ENCODE measurements at places on chromosomes 5 and 9.
A peak's percentile ranks its signal among the peaks of the same experiment; 100 is the strongest.

GRCh38 chr9:136728080-136728547, 14.6 kb downstream of the LCN10 start:
- DNase-seq, result peak; percentile 75

DNA sequence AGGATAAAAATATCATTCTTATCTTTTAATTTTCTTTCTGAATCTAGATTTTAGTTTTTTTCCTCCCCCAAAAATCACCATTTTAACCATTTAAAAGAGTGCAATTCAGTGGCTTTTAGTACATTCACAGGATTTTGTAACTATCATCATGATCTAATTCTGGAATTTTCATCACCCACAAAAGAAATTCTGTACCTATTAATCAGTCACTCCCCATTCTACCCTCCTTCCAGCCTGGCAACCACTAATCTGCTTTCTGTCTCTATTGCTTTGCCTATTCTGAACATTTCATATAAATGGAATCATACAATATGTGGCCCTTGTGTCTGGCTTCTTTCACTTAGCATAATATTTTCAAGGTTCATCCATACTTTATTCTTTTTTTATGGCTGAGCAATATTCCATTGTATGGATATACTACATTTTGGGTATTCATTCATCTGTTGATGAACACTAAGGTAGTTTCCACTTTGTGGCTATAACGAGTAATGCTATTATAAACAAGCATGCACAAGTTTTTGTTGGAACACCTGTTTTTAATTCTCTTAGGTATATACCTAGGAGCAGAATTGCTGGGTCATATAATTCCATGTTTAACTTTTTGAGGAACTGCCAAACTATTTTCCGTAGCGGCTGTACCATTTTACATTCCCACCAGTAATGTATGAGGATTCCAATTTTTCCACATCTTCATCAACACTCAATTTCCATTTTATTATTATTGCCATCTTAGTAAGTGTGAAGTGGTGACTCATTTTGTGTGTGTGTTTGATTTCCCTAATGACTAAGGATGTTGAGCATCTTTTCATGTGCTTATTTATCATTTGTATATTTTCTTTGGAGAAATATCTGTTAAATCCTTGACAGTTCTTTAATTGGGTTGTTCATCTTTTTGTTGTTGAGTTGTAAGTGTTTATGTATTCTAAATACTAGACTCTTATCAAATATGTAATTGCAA, 340.3 kb downstream of the CWC27 start:
- DNase-seq, result peak; percentile 13

GRCh38 chr5:138949988-138950387, 74.9 kb upstream of the LRRTM2 start:
- DNase-seq, result no peak

DNA sequence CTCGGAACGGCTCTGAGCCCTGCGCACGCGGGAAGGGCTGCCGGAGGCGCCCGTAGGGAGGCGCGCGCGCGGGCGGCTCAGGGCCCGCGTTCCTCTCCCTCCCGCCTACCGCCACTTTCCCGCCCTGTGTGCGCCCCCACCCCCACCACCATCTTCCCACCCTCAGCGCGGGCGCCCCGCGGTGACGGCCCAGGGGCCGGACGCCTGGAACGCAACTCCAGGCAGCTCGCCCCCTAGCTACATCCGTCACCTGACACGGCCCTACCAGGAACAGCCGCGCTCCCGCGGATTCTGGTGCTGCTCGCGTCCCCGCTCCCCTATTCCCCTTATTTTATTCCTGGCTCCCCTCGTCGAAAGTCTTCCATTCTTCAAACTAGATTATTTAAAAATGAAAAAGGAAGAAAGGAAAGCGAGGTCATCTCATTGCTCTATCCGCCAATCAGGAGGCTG, at the start of gene CDKN2B-AS1:
Gene CDKN2B-AS1, plus strand, starts transcription at position 236 of the 450 bp plus-strand sequence.
- DNase-seq, result no peak

- DNase-seq, result no peak
These were observed 46.0 kb downstream of the CNOT6 start for GRCh38 chr5:180540050-180540694.

DNA sequence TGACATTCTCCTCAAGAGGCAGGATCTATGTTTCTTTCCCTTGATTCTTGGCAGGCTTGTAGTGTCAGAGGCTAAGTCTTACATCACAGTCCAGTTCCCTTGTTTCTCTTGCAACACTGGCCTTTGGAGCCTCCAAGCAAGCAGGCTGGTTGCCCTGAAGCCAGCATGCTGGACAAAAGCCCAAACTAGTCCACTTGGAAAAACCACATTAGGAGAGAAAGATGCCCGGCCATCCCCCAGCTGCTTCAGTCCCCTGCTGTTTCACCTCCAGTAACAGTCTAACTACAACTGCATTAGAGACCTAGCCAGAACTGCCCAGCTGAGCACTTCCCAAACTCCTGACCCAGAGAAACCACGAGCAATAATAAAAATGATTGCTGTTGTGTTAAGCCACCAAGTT, 87.6 kb downstream of the ADAMTS6 start:
- DNase-seq, result peak; percentile 20

DNA sequence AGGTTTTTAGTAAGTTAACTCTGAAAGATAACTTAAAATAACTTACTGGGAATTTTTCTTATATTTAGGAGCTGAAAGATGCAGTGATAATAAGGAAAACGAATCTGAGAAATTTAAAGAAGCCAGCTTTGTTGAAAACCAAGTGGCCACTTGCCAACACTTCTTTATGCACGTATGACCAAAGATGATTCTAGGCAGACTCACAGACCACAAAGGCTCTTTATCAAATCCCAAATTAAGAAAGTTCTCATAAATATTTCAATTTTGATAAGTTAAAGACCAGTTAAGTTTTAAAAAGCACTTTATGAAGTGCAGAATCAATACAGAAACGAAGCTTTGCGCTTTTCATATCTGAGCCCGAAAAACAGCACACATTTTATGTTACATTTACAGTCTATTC, 1.5 kb downstream of the AFF4 start:
- peak; percentile 20 for DNase-seq

GRCh38 chr9:127751269-127752054, 16.4 kb upstream of the TOR2A start:
- DNase-seq, result no peak

DNA sequence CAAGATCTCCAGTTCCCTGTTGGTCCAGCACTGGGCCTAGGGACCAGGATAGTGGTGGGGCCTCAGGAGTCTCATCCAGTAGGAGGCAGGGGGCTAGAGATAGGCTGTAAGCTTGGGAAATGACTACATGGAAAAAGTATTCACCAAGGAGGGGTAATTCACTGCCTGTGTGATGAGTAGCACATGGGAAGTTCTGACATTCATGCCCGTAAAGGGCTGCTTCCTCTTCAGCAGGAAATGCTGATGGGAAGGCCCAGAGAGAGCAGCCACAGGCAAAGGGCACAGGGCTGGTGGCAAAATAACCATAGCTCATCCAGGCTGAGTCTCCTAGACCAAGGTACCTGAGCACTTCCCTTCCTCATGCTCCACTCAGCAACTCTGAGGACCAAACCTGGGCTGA, 23.1 kb upstream of the FRRS1L start:
- DNase-seq, result no peak

DNA sequence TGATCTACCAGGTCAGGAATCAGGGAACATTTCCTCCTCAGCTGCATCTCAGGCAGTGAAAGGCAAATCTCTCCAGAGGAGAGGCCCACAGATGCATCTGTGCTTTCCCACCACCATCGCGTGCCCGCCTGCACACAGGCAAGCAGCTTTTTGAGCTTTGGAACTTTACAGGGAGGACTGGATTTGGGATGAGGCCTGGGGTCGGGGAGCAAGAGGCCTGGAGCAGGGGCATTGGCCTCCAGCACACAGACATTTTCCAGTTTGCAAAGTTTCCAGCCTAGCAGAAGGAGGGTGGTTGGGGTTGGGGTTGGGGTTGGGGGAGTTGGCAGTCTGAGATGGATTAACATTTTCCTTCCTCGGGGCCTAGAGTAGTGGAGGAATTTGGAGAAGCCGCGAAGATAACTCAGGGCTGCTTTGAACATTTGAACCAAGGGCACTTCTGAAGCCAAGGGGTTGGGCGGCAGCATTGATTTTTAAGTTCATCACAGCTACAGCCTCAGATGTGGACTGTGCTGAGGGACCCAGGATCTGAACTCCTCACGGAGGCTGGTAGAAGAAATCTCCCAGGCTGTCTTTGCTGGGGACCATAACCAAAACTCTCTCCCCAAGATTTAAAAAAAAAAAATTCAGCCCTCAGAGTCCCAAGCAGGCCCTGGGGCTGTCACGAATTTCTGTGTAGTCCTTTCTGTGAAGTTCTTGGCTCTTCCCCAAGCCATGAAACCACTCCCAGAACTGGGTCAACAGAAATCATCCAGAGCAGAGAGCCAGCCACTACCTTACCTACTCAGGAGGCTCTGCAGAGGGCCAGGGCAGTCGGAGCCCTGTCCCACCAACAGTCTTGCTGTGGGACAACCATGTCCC, 25.6 kb downstream of the C5orf15 start:
- no peak for DNase-seq

- no peak for DNase-seq
These were observed 72.2 kb downstream of the CERT1 start for GRCh38 chr5:75439276-75439675.

DNA sequence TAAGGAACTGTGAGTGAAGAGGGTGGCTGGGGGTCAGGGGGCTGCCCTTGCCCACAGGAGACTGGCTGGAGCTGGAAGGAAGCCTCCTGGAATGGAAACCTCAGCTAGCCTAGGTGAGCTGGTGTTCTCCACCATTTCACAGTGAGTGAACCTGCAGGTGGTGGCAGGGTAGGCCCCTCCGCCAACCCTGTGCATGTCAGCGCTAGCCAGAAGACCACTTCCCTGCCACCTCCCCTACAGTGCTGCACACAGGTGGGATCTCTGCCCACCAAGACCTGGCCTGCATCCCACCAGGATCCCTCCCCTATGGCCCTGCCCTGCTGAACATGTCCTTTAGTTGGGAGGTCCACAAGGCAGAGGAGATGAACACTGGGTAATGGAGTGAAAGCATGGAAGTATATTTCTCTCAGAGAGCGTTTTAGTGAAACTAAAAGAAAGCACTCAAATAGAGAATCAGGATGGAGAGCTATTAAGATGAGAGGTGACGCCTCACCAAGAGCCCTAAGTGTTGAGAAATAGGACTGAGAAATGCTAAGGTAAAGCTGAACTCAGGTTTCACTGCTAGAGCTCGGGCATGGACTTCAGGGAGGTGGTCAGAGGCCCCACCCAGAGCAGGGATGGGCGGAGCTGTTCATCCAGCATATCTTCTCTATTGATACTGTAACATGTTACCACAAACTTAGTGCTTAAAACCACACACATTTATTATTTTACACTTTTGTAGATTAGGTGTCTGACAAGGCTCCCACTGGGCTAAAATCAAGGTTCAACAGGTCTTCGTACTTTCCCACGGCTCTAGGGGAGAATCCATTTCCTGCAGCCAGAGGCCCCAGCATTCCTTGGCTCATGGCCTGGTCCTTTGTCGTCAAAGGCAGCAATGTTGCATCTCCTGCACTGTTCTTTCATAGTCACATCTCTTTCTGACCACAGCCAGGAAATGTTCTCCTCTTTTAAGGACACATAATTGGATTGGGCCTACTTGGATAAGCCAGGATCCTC, 83.2 kb downstream of the DIRAS2 start:
- no peak for DNase-seq

DNA sequence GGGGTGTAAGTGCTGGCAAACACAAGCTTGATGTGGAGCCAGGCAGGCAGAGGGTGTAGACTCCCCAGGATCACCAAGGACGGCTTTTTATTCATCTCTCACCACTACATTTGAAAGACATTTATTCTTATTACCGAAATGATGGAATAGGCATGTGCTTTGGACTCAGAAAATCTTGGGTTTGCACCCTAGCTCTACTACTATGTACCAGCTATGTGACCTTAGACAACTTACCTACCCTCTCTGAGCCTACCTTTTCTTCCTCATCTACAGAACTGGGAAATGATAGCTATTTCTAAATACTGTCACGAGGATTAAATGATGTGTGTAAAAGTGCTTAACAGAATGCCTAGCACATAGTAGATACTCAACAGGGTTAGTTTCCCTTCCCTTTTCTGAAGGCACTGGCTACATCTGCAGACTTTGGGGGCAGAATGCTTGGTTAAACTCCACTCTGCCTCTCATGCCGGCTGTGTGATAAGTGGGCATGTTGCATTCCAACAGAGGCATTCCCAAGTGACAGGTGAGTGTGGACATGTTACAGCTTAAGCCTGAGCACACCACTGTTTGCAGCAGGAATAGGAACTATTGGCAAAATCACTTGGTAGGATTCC, 94.8 kb downstream of the SLC1A3 start:
- no peak for DNase-seq

DNA sequence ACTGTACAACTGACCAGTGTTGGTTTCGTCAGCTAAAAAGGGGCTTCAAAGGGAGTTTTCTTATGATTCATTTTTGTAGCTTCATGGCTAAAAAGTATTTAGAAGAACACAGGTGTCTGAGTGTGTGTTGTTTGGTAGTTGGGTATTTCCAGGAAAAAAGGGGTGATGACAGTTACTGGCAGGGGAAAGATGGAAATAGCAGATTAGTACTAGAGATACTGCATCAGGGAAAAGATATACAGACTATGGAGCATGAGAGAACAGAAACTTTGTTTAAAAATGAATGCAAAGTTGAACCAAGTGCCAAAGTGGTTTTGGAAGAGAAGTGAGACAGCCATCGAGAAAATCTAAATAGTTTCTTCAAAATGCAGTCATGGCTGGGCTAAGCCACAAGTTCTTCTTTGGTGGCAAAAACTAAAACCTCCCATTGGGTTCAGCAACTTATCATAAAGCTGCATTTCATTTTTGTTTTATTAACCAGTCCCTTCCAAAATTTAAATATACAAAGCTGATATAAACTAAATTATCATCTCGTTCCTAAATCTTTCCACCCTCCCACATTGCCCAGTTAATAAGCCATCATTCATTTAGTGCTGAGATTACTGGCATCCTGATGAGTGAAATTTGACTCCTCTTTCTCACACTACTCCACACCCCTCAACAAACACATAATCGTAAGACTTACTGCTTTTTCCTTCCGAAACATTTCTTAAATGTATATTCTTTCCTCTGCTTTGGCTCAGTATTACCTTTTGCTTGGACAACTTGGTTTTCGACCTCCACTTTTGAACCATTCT, 33.5 kb downstream of the ELL2 start:
- DNase-seq, result no peak

DNA sequence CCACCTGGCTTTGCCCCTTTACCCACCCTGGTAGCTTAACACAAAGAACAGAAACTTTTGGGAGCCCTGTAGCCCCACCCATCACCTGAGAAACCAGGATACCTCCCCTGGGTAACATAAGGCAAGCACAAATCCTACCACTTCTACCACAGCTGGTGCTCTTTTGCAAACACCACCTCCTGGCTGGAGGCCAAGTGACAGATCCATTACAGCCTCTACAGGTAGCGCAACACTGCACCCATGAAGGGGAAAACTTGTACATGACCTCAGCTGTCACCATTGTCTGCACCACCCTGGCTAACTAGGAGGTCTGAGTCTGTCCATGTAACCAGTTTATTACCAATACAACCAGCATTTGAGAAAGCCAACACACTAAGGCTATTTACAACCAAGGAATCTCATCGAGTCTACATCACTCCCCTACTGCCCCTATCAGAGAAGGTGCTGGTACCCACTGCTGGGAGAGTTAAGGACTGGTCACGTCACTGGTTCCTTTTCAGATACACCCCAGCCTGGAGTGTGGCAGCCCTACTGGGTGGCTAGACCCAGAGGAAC, 128.6 kb downstream of the PJA2 start:
- DNase-seq, result no peak

- DNase-seq, result no peak
These were observed 323.8 kb downstream of the PDE4D start for GRCh38 chr5:59569608-59570334.

- no peak for DNase-seq
These were observed 106.5 kb upstream of the LARP1 start for GRCh38 chr5:154648706-154649105.

GRCh38 chr5:65034813-65035209, 266.1 kb downstream of the CWC27 start:
- DNase-seq, result no peak

GRCh38 chr5:32047056-32047455, 127.1 kb downstream of the GOLPH3 start:
- no peak for DNase-seq
